ENCODE measurements at places on chromosomes 1 and 21. TPM values are rescaled to one million over a fixed set of nuclear protein-coding genes. Genes with fewer than 3 reads are reported as not detected.

GRCh38 chr1:75614399-75614756, 3.5 kb upstream of the SLC44A5 start:
- DNase-seq, result no peak

- DNase-seq, result no peak
Observed at GRCh38 chr1:82086739-82087138, 286.0 kb downstream of the ADGRL2 start.

- DNase-seq, result no peak
Observed at GRCh38 chr1:78834201-78834741, 172.3 kb downstream of the ADGRL4 start.

- no peak for DNase-seq
Observed at GRCh38 chr1:46611691-46612221, 4.9 kb downstream of the MOB3C start.

DNA sequence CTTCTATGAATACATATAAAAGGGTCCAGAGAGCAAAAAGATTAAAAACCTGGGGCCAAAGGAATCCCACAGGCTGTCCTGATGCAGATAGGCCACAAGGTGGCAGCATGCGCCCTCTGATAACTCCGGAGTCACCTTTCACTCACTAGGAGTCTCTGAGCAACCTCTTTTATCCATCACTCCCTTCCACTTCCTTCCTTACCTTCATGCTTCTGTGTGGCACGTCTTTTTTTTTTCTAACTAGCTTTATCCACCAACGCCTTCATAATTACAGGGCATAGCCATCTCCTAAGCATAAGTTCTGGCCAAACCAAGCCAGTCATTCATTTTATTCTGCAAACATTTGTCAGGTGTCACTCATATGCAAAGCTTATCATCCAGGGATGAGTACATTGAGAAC, 3.9 kb upstream of the PGLYRP4 start:
- peak; percentile 31 for DNase-seq

- peak; percentile 79 for DNase-seq
Observed at GRCh38 chr21:33950431-33951079, 35.0 kb upstream of the ATP5PO start.

- DNase-seq, result no peak
Observed at GRCh38 chr1:178275049-178275448, 181.1 kb downstream of the RASAL2 start.

- no peak for DNase-seq
Observed at GRCh38 chr1:240107058-240107684, 15.5 kb downstream of the FMN2 start.

GRCh38 chr1:185681034-185681633, 53.1 kb upstream of the HMCN1 start:
- no peak for DNase-seq

DNA sequence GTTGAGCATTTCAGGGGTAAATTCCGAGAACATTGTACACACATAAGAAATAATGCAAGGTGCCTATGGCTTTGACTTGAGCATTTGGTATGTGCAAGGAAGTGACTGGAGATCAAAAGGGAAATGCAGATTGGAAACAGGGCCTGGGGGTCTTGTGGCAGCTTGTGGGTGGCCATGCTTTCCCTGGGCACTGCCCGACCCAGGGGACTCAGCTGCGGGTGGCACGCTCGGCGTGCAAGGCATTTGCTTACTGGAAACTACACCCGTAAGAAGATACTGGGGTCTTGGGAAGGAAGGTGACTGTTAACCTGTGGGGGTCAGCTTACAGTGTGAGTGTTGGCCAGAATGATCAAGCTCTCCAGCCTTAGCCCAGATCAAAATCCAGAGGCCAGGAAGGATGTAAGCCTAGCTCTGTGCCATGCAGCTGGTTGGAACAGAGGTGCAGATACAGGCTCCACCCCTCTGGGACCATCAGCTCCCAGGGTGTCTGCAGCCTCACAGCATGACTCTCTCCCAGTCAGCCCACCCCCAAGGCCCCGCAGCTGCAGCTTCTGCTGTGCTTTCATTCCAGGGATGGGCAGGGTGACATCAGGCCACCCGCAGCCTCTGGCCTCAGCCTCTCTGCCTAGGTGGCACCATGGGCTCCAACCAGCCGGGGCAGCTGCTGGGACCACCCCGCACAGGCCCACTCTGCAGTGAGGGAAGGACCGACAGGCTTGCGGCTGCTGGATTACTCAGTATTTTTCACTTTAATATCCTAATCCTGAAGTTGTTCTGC, 55.1 kb downstream of the KIF26B start:
- no peak for DNase-seq

DNA sequence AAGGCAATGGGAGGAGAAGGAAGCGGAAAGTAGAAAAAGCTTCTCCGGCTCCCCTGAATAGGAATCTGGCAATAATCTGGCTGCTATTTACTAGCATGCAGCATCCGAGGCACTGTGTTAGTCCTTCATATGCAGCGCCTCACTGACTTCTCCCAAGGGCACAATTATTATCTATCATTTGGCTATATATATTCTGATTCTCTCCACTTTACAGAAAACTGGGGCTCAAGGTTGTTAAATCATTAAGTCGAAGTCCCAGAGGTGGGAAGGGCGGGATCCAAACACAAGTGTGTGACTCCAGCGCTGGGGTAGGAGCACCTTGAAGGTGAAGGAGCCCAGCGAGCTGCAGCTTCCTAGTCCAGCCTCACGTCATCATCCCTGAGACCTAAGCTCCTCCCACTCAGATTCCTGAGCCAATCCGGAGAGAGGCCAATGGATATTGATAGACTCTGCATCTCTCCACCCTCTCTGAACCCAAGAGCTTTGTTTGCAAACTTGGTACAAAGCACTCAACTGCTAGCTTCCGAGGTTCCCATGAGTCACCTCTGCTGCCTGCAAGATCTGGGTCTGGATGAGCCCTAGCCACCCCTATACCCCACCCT, 16.6 kb upstream of the EYA3 start:
- DNase-seq, result no peak

DNA sequence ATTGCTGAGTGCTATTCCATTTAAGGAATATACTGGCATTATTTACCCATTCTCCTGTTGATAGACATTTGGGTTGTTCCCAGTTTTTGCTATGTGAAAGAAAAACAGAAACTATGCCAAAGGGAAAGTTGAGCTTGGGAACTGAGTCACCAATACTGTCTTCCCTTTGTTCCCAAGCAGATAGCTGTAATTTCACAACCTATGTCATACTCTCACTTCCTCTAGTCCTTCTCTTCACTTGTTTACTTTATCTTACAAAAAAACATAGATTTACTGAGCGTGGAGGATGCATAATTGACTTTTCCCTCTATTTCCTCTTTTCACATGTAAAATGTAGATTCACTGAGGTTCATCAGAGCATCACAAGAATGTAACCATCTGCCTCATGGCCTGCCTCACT, 32.4 kb upstream of the PGBD5 start:
- DNase-seq, result no peak

- DNase-seq, result no peak
Observed at GRCh38 chr1:147641291-147641690, 29.0 kb downstream of the ACP6 start.

DNA sequence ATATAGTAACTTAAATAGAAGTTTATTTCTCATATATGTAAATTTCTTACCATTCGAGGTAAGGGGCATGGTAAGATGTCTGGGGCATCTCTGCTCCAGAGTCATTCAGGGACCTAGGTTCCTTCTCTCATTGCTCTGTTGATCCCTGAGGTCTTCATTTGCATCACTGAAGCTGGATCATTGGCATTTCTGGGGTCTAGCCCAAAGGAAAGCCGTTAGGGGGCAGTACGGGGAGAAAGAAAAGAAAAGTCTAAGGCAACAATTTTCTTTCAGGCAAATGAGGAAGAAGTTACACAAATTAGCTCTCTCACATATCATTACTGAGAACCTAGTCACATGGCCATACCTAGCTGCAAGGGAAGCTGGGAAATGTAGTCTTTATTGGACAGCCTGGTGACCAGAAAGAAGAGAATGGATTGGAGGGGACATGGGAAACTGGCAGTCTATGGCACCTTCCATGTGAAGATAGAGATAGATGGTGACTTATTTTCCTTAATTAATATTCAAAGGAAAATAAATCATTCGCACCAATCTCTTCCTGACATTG, 10.2 kb upstream of the SUSD4 start:
- no peak for DNase-seq

DNA sequence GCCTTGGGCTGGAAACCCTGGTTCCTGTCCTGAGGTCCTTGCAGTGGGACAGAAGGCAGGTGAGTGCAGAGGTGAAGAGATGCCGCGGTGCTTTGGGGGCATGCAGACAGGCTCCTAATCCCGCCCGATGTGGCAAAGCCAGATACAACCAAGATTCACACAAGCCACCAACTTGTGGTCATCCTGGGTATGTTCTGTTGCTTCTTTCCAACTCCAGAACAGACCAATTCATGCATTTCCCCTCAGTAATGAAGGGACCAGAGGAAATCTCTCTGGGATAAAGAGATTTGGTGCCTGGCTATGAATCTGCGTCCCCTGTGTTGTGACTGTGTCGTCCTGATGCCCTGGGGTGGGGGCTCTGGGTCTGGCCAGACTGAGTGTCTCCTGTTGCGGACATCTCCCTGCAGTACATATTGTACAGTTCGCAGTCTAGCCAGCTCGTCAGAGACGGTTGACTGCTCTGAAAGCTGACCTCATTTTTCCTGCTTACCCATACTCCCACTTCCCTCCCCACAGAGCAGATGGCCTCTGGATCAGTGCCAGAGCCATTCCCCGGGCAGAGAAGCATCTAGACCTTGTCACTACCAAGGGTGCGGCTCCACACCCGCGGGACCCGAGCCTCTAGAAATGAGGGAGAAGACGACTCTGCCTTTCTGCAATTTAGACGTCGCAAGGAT, 216.3 kb downstream of the KIF26B start:
- DNase-seq, result no peak

- DNase-seq, result no peak
Observed at GRCh38 chr1:67535474-67535873, 105.3 kb upstream of the SERBP1 start.

- DNase-seq, result no peak
Observed at GRCh38 chr1:184078564-184079249, 27.2 kb downstream of the TSEN15 start.

DNA sequence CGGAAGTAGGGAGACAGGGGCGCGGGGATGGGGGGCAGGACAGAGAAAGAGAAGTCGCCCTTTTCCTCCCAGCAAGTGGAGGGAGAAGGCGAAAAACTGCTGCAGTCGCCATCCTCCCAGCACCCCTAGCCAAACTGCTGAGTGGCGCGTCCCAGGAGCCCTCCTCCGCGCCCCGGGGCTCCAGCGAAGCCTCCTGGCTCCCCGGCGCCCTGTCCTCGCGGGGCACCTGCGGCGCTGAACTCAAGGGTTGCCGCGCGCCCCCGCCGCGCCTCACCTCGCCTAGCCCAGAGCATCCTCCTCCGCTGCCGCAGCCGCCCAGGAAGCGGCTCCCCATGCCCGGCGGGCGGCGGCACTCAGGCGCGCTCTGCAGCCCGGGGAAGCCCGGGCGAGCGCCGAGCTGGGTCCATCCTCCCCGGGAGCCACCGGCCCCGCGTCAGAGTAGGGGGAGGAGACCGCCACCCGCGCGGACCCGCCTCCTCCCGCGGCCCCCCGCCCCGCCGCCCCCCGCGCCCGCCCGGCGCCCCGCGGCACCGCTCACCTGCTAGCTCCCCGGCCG, at the start of gene DAB1:
TSS of gene DAB1 (minus strand) at position 405 of the 556 bp plus-strand sequence. CDS start 133,030 bp downstream, outside the sequence.
- no peak for DNase-seq

GRCh38 chr1:153680120-153680403, 1.6 kb downstream of the NPR1 start:
- no peak for DNase-seq

DNA sequence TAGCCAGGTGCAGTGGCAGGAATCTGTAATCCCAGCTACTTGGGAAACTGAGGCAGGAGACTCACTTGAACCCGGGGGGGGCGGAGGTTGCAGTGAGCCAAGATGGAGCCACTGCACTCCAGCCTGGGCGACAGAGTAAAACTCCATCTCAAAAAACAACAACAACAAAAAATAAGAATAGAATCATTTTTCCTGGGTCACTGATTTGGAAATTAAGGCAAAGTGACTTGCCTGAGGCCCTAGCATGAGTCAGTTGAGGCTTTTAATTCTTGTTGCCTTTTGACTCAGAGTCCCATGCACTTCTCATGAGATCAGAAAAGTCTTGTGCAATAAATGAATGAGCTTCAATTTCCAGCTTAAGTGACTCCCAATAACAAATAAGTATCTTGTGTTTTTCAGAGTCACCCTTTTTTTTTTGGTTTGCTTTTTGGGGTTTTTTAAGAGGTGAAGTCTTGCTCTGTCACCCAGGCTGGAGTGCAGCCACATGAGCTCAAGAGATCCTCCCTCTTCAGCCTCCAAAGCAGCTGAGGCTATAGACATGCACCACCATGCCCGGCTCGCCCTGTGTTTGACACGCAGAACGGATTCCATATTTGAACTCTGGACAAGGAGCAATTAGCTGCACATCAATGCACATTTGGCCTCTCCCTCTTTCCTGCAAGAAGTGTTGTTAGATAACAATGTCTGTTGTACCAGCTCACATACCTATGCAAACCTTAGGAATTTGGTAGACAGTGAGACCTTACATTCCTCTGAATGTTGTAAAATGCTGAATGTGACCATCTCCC, 3.4 kb upstream of the PLEKHM2 start:
- no peak for DNase-seq

DNA sequence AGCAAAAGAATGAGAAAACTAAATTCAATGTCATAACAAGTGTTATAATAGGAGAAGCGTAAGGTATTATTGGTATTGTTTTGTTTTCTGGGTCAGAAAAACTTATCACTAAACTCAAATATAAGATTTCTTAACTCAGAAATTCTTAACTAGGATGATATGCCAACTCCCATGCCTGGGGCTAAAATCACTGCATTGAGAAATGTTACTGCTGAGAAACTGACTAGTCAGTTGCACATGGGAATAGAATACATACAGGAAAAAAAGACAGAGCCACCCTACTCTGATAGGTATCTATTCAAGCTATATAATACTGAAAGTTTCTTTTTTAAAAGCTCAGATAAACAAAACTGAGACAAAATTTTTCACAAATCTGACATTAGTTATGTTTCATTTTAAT, 56.3 kb downstream of the PRPF38A start:
- DNase-seq, result no peak

DNA sequence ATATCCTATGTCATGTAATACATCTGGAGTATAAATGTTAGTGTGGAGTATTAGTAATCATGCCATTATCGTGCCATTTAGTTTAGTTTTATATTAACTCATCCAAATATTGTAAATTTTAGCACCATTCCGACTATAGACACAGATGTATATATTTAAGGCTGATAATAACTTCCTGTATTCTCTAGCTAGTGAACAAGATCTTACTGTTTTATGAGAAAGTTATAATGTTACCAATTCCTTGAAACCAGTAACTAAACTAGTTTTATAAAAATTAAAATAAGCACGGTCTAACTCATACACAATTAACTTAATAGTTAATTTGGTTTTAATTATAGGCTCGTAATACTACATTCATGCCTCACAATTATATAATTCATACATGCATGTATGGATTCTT, 808.6 kb downstream of the USP25 start:
- DNase-seq, result no peak

- no peak for DNase-seq
Observed at GRCh38 chr1:63033211-63033610, 249.3 kb downstream of the ATG4C start.

TUT4 gene
- 78.1 TPM for total RNA-seq

HAPLN2 gene
- not detected for total RNA-seq

RNASEL gene
- 5.4 TPM for total RNA-seq

RXFP4 gene
- total RNA-seq, result not detected

PLA2G4A gene
- 12.5 TPM for total RNA-seq

FASLG gene
- total RNA-seq, result not detected

DNM3 gene
- 15.5 TPM for total RNA-seq

FMO5 gene
- total RNA-seq, result 3.4 TPM

ZSWIM5 gene
- total RNA-seq, result 2.7 TPM

SMCP gene
- not detected for total RNA-seq
